ENCODE measurements at places on chromosomes 3 and 15.
A peak's percentile ranks its signal among the peaks of the same experiment; 100 is the strongest.

- DNase-seq, result no peak
Observed at GRCh38 chr3:117346901-117347300, 637.3 kb downstream of the TUSC7 start.

- no peak for DNase-seq
Observed at GRCh38 chr3:63706321-63707085, 54.0 kb downstream of the SNTN start.

- no peak for DNase-seq
Observed at GRCh38 chr15:52862677-52863076, 72.5 kb upstream of the ONECUT1 start.

DNA sequence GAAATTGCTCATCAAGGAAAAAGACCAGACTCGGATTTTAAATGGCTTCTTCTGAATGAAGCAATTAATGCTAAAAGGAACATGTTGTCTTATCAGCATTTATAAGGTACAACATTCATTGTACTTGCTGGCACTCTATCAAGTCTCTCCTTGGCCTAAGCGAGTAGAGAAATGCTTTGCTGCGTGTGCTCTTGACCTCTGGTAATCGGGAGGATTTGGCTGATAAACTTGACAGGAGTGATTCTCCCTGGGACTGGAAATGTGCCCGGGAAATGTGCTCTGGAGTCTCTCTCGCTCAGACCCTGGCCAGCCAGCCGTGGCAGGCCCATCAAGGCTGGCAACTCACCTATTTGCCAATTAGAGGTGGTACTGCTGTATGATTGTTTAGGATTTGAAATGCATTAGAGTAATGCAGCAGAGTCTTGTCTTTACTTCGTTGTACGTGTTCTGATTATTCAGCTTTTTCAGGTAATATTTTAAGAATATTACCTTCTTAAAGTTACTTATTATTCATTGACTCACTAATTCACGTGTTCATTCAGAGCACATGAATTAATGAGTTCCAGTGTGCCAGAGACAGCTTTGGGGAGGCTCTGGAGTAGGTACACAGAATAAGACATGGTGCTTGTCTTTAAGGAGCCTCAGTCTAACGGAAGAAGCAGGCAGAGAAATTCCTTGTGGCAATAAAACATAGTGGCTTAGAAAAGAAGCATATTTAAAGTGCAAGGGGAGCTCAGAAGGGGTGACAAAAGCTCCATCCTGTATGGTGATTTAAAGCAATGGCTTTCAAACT is 48.0 kb upstream of the TPRG1 start:
- DNase-seq, result no peak

DNA sequence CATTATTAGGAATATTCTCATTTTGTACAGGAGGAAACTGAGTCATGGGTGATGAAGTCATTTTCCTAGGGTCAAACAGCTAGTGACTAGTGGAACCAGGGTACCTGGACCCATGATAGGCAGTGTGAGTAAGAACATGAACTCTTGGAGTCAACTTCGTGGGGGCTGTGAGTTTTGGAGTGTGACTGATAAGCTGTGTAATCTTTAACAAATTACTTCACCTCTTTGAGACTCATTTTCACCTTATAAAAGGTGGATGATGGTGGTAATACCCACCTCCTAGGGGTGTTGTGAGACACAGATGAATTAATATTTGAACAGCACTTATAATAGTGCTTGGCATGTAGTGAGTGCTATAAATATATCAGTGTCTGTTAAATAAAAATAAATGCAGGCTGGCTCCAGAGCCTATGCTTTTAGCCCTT is 9.1 kb downstream of the SEMA6D start:
- DNase-seq, result no peak

DNA sequence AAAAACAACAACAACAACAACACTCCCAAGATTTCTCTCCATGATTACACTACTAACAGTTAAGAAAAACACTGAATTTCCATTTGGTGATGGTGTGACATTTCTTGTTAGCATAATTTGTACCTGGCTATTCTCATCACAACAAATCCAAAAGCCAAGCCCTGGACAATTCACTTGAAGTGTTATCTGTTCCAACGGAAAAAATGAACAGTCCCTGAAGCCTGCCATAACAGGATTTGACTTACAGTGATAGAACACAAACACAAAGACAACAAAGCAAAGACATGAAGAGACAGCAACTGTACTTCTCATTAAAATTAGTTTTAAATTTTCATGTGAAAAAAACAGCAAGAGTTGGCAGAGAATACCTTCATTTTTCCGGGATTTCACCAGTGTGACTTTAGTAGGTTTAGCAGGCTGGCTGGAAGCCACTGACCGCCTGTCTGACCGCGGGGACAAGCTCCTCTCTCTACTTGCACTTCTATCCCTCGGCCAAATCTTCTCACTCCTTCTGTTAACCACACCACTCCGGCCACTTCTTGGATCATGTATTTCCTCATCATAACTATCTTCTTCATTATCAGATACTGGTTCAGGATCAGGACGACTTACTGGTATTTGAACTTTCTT is 56.3 kb downstream of the TJP1 start:
- no peak for DNase-seq

DNA sequence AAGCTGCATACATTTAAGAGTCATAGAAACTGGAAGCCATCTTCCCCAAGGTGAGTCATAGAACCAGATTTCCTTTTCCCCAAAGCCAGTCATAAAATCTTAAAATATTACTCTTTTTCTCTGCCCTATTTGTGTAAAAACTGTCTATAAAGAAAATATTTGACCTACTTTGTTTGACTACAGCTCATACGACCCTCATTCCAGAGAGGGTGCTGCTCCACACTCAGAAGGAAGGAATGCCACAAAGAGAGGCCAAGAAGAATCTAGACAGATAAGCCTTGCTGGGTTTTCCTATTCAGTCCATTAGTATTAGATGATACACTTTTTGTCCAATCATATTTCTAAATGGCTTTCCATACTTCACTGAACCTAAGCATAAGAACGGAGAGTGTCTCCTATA is 671.6 kb upstream of the SGO1 start:
- no peak for DNase-seq

DNA sequence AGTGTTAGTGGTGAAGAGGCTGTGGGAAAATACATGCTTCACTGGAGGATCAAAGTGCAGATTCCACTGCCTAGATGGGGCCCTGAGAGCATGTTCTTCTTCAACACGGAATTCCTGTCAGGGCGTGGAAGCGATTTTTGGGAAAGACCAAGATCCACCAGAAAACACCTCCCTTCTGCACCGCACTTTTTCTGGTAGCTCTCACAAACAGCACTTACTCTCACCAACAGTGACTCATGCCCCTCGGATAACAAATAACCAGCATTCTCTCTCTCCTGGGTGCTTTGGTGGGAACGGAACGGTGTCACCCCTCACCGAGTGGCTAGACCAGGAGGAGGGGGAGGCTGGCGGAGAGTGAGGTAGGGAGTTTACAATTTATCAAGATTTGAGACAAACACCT is 40.1 kb downstream of the ADAMTSL3 start:
- DNase-seq, result no peak

- DNase-seq, result no peak
Observed at GRCh38 chr3:37163262-37164015, 10.9 kb downstream of the LRRFIP2 start.

DNA sequence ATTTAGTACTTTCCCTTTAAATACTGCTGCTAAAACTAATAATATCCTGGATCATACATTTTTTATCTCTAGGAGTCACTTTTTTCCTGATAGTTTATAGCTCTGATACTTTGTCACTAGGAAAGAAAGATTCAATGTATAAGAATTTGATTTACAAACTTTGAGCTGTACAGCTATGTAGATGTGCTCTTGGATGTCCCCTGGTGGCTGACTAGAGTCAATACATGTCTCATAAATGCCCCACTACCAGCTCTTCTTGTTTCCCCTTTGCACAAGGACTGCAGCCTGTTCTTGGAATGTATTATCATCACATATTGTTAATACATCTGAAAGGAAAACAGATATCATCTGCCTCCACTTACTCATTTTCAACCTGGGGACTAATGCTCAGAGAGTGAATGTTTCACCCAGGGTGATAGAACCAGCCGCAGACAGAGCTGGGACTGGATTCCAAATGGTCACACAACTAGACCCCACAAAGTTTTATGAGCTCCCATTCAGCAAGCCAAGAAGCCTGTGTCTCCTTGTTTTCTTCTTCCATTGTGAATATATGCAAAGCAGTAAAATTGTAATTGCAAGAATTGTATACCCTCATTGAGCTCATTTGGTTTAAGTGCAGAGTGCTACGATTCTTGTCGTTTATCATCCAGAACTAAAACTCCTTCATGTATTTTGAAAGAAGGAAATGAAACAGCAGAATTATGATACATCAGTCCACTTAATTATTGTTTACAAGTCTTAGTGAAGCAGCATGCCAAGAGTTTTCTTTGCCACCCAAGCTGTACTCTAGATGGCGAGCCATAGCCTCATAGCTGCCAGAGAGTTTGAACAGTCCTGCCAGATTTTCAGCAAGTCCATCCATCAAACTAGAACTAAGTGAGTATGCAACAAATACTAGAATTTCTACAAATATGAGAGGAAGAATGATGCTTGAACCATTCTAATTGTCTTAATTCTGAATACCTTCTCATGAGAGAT is 261.6 kb upstream of the LMCD1 start:
- DNase-seq, result peak; percentile 8

GRCh38 chr15:32113224-32113623 is 82.9 kb downstream of the CHRNA7 start:
- DNase-seq, result no peak

DNA sequence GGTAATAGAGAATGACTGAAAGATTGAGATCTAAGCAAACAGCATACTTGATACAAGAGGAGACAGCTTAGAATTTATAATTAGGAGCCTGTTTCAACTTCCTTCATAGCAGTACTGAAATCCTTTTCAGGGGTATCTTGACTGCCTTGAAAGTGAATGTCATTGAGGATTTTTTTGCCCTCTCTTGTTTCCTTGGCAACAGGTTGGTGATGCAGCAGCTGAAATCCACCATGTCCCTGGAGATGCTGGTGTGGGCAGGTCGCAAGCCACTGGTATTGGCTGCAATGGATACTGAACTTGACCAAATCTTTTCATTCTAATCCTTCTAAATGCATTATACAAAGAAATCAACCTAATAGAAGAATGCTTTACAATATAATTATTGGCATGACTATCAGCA is 59.3 kb upstream of the GAP43 start:
- DNase-seq, result no peak

DNA sequence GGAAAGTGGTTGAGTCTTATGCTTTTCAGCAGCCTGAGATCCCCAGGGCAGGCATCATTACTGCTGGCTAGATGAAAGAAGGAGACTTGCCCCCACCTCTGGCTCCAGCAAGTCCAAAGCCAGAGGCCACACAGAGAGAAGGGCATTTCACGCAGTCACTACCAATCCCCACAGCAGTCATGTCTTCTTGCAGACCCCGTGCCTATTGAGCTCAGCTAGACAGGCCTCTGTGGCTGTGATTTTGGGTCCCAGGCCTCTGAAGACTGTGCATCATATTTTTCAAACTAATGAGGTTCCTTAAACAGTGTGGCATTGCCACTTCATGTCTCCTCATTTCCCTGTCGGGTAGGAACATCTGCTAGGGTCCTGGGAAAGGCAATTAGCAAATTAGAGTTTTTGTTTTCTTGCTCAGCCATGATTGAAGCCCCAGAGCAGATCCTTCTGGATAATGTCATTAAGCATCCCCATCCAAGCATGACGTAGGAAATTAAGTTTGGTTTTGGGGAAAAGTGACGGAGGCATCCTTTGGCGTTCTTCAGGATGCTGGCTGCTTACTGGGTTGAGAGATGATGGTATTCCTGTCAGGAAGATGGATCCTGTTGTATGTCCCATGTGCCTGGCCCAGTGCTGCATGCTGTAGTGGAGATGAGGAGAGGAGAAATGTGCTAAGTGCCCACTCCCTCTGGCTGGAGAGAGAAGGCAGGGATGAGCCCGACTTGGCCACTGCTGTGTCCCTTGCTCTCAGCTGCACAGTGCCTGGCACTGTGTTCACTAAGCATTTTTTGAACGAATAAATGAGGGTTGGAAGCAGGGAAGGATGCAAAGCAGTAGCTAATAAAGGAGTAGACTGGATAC is 7.0 kb downstream of the SPSB4 start:
- DNase-seq, result no peak

DNA sequence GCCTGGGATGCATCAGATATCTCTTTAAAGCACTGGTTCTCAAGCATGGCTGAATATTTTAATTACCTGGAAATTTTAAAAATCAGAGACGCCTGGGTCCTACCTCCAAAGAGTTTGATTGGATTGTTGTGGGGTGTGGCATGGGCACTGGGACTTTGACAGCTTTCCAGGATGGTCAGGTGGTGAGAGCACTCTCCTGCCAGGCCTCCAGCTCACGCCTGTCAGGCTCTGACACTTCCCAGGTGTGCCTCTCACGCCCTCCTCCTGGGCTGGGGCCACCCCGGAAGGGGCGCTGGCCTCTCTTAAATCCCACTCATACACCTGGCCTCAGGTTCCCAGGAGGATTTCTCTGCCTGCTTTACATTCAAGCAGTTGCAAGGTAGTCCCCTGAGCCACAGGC is 48.5 kb downstream of the AMOTL2 start:
- DNase-seq, result no peak

GRCh38 chr15:68265081-68265480 is 12.5 kb upstream of the FEM1B start:
- no peak for DNase-seq

DNA sequence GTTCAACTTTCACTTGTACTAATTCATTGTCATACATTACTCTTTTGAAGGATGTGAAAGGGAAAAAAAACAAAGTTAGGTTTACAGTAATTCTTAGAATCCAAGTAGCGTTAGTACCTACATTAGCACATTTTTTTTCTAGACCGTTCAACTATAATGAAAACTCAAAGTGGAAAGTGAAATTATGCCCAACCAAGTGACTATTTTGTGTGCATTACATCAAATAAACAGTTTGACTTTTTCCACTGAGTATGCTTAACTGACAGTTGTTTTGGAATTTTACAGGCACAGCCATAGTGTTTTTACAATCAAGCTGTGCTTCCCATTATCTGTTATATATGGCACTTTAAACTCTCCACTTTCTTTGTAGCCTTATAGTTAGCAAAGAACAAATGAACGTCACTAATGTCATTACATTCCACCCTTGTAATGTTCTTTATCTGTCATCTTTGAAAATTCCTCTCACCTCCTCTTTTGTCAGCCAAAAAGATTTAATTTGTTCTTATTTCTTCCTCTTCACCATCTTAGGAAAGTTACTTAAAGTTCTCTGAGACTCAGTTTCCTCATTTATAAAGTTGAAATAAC is 142.3 kb upstream of the SOX2 start:
- DNase-seq, result no peak

GRCh38 chr3:42803414-42804105 is 730 bp downstream of the HIGD1A start:
- no peak for DNase-seq

Measured in activated CD8-positive, alpha-beta memory T cell treated with anti-CD3 and anti-CD28 coated beads for 48 hours (primary cell).